ENCODE measurements at places on chromosomes 13 and 19.

GRCh38 chr13:41917641-41918040 lies 43.3 kb downstream of the VWA8 start:
- no peak for DNase-seq

- no peak for DNase-seq
Observed at GRCh38 chr19:13825489-13826441, 30.5 kb downstream of the ZSWIM4 start.

DNA sequence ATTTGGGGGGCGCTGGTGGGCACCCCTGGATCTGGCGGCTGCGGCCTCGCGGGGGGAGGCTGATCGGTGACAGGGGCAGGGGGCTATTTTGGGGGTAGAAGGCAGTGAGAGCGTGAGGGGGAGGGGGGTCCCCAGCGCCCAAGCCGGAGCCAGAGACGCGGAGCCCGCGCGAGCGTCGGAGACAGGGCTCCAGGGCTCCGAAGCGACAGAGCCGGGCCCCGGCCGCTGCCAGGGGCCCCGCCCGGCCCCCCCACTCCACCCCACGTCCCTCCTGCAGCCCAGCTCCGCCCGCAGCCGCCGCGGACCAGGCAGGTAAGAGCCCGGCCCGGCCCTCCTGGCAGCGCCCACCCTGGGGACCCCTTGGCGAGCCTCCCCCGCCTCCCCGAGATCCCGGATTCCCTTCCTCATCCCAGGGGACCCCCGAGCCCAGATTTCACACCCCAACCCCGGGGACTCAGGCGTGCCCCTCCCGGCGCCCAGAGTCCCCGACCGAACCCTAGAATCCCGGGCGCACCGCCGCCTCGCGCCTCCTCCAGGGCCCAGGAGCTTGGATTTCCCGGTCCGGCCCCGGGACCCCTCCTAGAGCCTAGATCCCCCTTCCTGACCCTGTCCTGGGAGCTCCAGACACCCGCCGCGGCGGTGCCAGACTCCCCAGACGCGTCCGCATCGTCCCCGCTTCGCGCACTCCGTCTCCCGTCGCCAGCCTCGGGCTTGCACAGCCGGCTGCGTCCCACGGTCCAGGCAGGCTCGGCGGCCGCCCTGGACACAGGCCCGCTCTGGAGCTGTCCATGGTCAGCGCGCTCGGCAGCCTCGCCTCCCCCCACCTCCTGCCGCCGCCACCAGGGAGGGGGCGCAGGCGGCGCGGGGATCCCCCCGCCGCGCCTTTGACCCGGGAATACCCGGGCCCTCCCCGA lies at the start of gene PPFIA3:
TSS of gene PPFIA3 (plus strand) at position 134 of the 914 bp plus-strand sequence. CDS start 8,330 bp downstream, outside the sequence.
- DNase-seq = no peak

GRCh38 chr13:43132257-43132656 lies 108.9 kb downstream of the DNAJC15 start:
- DNase-seq = no peak

DNA sequence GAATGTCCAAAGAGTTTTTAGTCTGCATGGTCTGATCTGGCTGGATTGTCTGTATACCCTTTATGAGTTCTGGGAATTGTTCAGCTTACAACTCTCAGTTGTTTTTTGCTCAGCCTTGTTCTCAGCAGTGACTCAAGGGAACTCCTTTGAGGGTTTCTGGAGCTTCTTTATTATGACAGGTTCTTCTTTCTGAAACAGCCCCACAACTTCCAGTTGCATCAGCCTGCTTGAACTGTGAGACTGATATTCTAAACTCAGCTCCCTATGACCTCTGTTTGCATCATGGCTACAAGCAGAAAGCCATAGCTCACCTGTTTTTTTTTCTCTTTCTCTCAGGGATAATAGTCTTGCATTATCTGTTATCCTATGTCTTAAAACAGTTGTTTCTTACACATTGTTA lies 85.0 kb downstream of the TDRD3 start:
- DNase-seq = no peak

- no peak for DNase-seq
Observed at GRCh38 chr13:24124789-24125476, 35.6 kb upstream of the SPATA13 start.

DNA sequence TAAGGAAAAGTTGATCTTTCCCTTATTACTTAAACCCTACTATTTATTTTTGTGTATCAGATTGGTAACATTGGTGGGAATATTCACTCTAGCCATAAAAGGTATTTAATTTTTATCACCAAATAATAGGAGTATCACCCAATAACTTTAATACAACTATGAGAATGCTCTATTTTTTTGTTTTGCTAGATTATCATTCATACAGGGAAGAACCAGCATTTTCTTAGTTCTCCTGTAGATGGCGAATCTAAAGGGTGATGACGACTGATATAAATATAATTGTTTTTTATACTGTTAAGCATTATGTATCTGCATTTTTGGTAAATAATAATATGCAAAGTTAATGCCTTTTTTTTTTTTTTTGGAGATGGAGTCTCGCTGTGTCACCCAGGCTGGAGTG lies 7.9 kb upstream of the FRY start:
- no peak for DNase-seq

Measured in T follicular helper cell (primary cell).